ENCODE measurements at places on chromosomes 3 and 15.

- no peak for DNase-seq
Measured at GRCh38 chr3:96491023-96491422, 323.4 kb upstream of the EPHA6 start.

GRCh38 chr3:46845397-46845859 lies 17.8 kb downstream of the MYL3 start:
- DNase-seq: no peak

GRCh38 chr3:52086461-52086860 lies 30.1 kb upstream of the DUSP7 start:
- DNase-seq: no peak

DNA sequence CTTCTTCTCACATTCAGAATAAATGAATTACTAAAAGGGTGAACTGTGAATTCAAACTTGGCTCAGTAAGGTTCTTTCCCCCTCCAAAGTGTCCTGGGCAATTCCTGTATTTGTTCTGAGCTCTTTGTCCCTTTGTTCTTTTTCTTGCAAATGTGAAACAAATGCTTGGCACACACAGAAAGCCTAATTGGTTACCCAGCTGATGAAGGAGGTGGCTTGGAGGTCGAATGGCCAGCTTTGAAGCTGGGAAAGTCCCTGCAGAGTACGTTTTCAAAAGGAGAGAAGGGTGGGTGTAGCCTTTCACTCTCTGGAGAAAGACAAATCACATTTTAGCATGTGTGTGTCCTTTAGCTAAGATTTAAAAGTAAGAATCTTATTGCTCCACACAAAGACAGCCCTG lies 154.4 kb downstream of the PEX5L start:
- no peak for DNase-seq

DNA sequence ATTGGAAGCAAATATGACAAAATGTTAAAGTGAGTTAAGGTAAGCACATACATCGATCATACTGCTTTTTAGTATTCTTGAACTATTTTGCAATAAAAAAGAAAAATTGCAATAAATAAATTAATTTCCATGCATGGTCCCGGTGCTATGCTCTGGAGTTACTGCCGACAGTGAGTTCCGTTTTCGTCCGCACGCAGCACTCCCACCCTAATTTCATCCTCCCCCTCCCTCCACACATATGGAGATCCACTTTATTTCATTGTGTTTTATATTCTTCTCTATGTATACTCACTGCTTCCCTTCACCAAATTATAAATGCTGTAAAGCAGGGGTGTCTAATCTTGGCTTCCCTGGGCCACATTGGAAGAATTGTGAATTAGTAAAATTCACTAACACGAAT lies 247.3 kb downstream of the THSD4 start:
- no peak for DNase-seq

GRCh38 chr3:42961633-42962032 lies 17.5 kb upstream of the GASK1A start:
- DNase-seq: no peak

- DNase-seq: no peak
Measured at GRCh38 chr3:176058856-176059255, 1138.4 kb downstream of the TBL1XR1 start.

GRCh38 chr3:134978658-134979057 lies 183.6 kb downstream of the EPHB1 start:
- DNase-seq: no peak

DNA sequence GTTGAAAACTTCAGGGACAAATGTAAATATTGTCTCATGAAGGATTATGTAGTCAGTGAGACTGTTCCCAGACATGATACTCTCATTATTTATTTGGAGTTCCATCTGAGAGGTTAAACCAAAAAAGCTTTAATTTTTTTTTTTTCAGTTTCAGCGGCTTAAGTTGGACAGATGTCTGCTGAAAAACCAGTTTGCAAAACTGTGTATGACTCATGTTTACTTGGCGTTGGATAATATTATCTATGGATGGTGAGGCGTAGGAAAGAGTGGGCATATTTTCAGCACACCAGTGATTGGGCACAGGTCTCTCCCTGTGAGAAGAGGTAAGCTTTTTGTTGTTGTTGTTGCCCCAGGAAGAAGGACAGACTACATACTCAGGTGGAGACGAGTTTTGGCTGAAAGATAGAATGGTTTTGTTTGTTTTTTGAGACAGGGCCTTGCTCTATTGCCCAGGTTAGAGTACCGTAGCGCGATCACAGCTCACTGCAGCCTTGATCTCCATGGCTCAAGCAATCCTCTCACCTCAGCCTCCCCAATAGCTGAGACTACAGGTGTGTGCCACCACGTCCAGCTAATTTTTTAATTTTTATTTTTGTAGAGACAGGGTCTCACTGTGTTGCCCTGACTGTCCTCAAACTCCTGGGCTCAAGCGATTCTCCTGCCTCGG lies 16.4 kb upstream of the ANXA2 start:
- no peak for DNase-seq

GRCh38 chr15:82030176-82030575 lies 15.6 kb downstream of the MEX3B start:
- no peak for DNase-seq

- DNase-seq: no peak
Measured at GRCh38 chr3:47404431-47404876, 23.6 kb downstream of the PTPN23 start.

- DNase-seq: no peak
Measured at GRCh38 chr3:120506076-120506827, 55.5 kb upstream of the FSTL1 start.

DNA sequence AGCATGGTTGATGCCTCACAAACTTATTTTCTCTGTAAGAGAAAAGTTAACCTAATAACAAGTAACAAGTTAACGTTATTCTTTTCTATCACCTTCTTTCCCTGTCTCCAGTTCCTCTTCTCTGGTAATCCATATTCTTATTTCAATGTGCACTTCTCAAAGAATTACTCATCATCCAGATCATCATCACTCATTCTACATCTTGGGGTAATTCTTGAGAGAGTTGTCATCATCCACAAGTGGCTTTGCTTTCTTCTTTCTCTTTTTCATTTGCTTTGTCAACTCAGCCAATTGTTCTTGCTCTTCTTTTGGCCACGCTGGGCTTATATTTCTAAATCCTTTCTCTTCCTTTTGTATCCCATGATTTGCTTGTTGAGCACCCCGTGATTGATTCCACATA lies 20.8 kb upstream of the RNF111 start:
- no peak for DNase-seq

DNA sequence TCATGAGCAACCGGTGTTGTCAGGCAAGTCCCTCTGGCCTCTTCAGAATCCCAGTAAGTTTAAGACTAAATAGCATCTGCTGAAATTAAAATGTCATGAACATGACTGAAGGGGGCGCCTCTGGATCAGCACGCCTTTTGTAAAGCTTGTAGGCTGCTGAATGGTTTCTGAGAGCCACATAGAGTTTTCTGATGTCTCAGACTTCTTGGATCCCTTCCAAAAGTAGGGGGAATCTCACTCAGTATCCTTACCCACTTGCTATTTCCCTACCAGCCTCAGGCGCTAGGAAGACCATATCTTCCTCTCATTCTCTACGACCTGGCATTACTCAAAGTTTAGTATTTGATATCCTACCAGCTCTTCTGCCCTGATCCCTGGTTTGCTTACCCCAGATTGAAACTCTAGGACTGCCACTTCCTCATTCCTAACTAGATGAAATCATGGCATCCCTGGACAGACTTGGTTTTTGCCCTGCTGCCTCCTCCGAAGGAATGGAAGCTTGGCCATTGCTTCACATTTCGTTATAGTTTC lies 62.7 kb upstream of the CD47 start:
- DNase-seq: peak; percentile 15

DNA sequence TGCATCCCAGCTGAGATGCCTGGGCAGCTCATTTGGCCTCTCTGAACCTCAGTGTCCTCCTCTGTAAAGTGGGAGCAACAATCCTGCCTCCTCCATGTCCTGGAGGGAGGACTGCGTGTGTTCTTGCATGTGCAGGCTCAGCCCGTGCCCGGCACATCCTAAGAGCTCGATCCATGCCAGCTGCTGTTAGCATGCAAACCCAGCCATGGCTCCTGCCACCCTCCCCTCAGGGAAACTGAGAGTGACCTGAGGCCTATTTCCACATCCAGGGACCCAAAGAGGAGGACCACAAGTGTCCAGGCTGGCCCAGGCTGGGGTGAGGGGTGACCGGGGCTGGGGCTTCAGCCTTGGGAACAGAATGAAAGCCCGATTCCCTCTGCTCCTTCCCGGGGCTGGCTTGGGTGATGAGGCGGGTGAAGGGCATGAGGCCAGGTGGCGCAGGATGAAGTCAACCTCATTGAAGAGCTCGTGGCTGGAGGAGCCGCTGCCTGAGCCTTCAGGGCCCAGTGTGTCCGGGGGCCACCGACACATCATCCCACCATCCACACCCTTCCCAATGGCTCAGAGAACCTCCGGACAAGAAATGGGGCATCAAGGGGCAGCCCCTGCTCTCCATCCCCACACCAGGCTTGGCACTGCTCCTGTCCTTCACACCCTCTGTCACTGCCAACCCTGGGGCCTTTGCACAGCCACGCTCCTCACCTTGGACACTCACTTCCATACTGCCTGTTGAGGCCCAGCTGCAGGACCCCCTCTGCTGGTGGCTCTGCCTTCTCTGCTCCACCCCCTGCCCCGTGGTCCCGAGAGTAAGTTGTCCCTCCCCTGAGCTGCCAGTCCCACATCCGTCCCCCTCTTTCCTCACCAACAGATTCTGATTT lies 42.5 kb downstream of the ADAMTS7 start:
- no peak for DNase-seq

DNA sequence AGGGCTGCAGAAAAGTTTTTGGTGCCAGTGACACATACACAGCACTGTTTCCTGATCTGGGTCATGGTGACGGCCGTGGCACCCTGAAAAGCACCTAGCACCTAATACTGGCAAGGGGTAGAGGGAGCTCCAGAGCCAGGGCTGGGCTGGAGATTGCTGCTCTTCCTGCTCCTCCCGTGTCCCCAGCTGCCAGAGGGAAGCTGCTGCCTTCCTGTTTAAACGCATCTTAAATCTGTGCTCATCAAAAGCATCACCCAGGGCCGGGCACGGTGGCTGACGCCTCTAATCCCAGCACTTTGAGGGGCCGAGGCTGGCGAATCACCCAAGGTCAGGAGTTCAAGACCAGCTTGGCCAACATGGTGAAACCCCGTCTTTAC lies 156.7 kb upstream of the MEF2A start:
- DNase-seq: no peak

DNA sequence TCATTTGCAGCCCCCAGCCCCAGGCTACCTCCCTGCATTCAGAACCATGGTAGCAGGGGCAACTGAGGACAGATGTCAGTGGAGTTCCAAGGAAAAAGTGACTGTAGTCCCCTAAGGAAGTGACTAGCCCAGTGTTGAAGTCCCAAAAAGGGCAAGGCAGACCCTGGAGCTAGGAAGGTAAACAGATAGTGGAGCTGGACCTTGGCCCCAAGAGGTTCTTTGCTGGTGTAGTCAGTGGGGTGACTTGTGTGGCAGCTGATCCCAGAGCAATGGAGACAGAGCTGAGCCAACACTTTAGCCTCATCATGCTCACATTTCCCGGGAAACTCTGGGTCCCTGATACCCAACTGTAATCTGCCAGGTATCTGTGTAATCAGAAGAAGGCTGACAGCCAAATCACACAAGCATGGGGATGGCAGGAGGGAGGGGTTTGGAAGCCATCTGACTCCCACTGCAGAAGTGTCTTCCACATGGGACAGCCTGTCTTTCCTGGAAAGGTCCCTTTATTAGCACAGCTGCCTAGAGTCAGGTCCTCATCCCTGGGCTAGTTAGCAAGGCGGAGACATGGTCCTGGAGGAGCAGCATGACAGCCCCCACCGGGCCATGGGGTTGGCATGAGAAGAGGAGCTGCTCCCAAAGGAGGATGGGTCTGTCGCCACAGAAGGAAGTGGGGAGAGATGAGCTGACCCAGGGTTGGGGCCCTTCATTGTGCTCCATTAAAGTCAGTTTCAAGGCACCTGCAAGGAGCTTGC lies 39.8 kb downstream of the PXYLP1 start:
- no peak for DNase-seq

DNA sequence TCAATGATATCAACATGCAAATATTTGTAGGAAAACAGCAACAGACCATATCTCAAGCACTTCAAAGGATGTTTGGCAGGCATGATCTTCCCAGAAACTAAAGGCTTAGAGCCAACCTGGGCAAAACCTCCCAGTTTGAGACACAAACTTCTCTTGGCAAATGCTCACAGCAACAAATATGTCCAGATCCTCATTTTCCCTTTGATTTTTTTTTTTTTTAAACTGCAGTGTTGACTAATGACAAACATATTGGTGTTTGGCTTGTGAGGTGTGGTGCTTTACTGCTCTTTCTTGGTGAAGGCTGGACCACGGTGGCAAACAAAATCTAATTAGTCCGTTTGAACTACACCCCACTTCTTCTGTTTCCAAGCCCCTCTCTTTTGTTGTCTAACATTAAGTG lies 87.2 kb downstream of the EBLN2 start:
- DNase-seq: no peak

- no peak for DNase-seq
Measured at GRCh38 chr3:134650431-134651346, at the start of gene KY. Gene KY, minus strand, starts transcription at chr3:134651022. Its CDS starts 62 bp downstream, at chr3:134650960.

- no peak for DNase-seq
Measured at GRCh38 chr3:159045279-159045885, 243.5 kb downstream of the MFSD1 start.

DNA sequence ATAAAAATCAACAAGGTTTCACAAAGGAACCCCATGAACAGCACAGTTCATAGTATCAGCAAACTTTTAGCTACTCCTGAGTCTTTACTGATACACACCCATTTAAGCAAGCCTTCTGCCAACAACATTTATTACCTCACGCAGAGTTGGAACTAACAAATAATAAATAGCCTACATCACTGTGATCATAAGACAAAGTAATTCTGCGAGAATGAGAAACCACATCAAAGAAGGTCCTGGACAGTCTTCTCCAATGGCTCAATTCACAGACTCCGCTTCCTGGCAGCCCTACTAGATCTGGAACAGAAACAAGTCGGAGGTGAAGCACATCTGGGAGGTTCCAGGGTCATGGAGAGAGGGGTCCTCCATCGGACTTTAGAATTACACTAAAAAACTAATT lies 37.0 kb downstream of the LDHAL6B start:
- no peak for DNase-seq

DNA sequence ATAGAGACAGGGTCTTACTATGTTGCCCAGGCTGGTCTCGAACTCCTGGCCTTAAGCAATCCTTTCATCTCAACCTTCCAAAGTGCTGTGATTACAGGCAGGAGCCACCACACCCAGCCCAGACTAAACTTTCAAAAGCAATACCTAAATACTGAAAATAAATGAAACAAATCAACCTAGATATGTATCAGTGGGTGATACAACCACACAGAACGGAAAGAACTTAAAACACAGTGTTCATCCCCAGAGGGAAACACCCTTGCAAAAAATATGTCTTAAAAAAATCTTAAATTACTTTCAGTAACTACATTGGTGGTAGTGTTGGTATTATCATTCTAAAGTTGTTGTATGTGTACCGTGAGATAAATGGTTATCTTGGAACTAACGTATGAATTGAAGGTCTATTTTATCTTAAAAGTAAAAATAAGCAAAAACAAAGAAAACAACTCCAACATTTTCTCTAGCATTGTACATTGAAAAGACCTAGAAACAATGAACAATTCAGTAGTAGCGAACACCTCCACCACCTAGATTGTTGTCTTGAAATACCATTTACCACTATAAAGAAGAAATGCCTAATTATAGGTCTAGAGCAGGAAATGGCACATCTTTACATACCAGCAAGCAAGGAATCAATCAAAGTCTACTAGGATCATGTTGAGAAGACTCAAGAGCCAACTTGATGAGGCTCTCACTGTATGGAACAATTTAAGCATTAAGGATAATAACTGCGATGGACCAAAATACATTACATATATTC lies 24.7 kb downstream of the SLTM start:
- no peak for DNase-seq

- DNase-seq: no peak
Measured at GRCh38 chr3:120419797-120420196, 31.0 kb downstream of the FSTL1 start.

Measured in activated CD4-positive, alpha-beta T cell treated with anti-CD3 and anti-CD28 coated beads for 24 hours (primary cell).